Stimulated activated CD4-positive, alpha-beta T cell treated with anti-CD3 and anti-CD28 coated beads, Interleukin-4, amount 100 ng/mL, for 4 hours (primary cell): ENCODE measurements at places on chromosomes 4 and X.

GRCh38 chrX:124035657-124036056, 74.2 kb downstream of the STAG2 start:
- DNase-seq: no peak

DNA sequence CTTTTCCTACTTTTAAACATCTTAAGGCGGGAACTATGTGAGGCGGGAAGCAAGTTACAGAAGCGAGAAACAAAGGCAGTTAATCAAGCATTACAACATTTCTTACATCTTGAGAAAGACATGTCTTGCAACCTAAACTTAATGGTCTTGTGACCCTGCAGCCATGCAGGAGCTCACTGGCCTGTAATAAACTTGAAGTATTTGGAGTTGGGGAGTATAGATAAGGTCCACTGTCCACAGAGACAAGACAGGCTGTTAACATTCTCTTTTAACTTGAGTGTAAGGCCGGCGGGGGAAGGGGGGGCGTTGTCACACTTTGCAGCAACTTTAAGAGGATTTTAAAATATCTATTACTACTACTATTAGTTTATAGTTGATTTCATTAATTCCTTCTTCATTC, 10.3 kb upstream of the UGT8 start:
- DNase-seq: no peak

DNA sequence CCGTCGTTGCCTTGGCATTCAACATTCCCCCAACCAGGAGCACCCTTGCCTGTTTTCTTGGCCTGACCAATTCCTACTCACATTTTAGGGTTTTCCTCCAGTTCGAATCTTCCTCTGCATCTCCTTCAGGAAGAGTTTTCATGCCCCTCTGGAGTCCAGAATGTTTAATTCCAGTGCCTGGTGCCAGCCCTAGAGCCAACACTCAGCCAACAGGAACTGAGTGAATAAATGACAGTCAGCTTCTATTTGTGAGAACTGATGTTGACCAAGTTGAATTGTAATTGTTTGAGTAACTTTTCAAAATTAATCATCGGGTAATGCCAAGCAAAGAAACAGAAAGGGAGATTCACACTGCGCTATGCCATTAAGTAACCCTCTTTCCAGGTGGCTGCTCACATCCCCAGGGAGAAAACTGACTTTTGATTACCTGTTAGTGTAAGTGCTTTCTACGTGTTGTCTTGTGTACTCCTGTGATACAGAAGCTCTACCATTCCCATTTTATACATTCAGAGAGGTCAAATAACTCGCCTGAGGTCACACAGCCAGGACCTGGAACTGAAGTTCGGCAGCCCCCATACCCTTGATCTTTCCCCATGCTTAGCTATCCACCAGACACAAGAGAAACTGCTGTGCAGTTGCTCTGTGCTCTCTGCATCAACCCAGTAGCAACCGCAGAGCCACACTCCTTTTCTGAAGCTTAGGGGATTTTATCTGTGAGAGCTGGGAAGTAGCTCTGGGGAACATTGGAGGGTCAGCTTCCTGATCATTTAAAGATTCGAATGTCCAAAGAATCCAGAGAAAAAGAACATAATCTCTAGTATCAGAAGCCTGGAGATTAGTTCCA, 19.0 kb upstream of the SLC2A9 start:
- no peak for DNase-seq

DNA sequence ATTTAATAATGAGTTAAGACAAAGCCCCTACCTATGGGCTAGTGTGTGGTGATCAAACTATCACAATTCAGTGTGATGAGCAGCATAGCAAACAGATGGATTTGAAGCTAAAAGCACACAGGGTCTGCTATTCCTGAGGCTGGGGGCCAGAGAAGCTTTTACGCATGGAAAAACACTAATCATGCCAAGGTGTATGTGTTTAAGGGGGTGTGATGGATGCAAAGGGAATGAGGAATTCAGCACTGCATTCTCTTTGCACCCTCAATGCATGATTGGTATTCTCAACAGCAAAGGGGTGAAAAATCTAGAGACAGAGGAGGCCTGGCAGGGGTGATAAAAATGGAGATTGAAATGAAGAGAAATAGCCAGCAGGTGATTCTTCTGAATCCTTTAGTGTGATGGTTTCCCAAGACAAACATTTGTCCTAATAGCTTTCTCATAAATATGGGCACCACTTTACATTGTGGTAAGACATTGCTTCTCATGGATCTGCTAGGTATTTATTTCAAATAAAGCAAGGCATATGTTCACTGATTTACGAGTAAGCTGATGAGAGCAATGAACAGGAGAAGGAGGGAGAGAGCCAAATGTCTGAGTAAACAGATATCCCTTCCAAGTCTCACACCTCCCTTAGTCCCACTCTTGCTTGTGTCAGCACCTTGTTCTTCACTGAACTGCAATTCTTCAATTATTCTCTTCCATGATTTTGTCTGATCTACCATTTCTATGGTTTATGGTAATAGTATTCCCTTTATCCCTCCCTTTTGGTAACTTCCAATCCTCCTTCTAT, 15.7 kb downstream of the C1QTNF7 start:
- no peak for DNase-seq

DNA sequence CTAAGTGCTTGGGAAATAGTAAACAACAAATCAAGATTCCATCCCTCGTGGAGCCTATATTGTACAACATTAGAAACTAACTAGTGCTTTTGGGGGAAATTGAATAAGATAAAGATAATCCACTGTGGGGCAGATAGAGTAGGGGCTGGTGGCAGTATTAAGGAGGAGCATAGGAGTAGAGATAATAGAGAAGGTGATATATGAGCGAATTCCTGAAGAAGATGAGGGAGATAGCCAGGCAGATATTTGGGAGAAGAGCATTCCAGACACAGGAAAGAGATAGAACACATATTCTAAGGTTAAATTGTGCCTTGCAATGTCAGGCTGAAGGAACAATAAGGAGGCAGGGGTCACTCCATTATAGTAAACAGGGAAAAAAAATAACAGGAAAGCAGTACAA, 218.2 kb downstream of the GRID2 start:
- DNase-seq: no peak

GRCh38 chr4:54657185-54657550, 589 bp upstream of the KIT start:
- DNase-seq: no peak

- no peak for DNase-seq
These were observed 45.9 kb downstream of the PLS3 start for GRCh38 chrX:115606861-115607260.

DNA sequence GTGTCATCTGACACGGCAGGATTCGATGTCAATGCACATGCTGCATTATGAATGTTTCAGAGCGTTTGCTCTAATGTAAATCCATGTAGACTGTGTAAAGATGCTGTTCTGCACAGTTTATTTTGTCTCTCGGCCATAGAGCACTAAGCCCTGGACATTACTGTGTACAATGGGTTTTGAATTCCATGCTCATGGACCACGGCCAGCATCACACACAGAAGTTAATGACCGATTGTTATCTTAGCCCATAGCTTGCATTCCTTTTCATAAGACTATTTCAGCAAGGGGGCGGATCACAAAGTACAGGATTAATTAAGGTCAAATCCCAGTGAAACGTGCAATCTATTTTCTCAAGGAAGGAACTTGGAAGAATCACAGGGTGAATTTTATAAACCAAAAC, 286.1 kb upstream of the TENM3 start:
- DNase-seq: no peak

DNA sequence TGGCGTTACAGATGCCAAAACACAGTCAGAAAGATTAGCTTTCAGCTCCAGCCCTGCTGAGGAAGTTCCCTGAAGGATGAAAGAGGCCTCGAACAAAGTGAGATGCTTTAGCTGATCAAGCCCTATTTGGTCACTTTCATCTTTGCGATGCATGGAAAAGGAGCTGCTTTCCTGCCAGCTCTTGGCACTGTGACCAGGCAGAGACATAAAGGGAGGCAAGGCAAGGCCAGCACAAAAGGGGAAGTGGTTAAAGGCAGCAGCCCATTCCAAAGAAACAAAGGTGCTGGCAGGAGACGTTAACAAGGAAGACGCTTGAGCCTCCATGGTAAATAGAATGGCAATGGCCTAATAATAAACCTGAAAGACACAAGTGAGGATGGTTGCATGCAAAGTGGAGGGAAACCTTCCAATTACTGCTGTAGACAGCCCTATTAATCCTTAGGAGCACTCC, 617.1 kb upstream of the INTU start:
- DNase-seq: no peak

DNA sequence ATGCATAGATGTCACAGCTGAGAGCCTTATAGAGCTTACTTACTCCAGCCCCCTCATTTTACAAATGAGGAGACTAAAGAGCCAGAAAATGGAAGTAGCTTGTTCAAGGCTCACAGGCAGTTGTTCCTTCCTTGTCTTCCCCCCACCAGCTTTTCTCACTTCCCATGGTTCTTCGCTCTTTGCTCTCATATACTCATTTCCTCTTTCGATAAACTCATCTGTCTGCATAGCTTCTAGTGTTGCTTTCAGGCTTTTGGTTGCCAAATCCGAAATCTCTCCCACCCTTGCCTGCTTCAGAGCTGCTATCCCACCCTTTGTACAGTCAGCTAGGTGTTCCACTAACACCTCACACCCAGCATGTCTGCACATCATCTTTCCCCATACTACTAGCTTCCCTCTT, 25.0 kb upstream of the GJB1 start:
- no peak for DNase-seq

GRCh38 chr4:65747386-65747785, 77.1 kb upstream of the EPHA5 start:
- no peak for DNase-seq

DNA sequence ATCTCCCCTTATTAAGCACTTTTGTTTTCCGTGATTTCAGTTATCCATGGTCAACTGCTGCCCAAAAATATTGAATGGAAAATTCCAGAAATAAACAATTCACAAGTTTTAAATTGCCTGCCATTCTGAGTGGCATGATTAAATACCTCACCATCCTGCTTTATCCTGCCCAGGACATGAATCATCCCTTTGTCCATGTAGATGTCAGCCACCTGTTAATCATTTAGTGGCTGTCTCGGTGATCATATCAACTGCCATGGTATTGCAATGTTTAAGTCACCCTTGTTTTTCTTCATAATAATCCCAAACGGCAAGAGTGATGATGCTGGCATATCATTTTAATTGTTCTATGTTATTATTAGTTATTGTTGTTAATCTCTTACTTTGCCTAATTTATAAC, 79.8 kb upstream of the LHFPL1 start:
- no peak for DNase-seq

DNA sequence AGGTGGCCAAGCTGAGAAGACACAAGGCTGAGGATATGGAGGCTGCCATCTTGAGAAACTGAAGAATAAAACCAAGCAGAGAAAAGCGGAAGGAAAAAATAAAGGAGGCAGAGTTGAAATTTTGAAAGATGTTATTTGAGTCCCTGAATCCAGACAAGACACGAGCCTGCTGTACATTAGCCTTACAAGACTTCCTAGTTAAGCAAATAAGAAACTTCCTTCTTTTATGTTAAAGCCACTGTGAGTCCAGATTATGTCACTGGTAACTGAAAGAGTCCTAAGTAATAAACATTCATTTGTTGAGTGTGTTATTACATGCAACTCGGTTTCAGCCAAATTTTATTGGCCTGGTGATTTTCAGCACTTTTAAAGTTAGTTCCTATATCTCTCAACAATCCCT, 30.4 kb downstream of the DRD5 start:
- no peak for DNase-seq

DNA sequence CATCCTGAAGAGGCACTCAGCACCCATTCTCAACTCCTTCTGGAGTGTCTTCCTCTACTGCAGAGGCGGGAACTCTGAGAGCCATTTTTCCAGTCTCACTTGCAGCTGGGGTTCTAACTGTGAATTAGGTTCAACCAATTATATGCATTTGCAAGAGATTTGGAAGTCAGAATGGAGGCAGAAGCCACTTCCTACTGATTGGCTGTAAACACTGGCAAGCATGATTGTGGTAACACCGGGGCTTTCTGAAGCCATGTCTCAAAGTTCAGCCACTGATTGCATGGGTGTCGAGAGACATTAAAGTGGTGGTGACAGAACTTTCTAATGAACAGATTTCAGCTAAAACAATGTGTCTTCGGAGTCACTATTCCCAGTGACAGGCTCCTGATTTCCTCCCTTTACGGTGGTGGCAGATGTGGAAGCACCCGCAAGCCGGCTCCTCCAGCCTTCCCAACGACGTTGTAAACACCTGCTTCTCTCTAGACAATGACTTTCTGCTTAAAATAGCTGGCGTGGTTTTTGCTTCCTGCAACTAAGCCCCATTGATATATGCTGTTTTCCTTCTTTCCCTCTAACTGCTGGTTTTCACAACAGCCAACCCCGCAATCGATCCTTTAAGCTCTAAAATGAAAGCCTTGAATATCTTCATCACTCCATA, 92.0 kb downstream of the IRF2 start:
- no peak for DNase-seq

DNA sequence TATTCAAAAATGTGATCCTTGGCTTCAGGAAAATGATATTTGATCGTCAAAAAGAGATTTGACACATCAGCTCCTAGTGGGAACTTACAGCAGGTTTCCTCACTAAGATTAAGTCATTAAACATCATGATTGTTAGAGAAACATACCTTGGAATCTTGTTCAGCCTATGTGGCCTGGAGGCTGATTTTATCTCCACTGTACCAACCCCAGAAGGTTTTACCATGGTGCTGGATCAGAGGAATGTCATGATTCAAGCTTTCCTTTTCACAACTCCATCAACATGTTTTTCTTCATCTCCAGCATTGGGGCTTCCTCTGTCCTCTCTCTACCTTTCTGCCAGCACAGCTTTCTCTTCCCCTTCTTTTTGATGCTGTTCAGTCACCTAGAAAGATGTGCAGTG, 68.4 kb upstream of the MID1IP1 start:
- DNase-seq: no peak
